Left forelimb (tissue), 1 donor: ENCODE measurements at places on chromosomes 2 and 18.

GRCh38 chr18:45932708-45933107 lies 34.4 kb downstream of the EPG5 start:
- DNase-seq = no peak

DNA sequence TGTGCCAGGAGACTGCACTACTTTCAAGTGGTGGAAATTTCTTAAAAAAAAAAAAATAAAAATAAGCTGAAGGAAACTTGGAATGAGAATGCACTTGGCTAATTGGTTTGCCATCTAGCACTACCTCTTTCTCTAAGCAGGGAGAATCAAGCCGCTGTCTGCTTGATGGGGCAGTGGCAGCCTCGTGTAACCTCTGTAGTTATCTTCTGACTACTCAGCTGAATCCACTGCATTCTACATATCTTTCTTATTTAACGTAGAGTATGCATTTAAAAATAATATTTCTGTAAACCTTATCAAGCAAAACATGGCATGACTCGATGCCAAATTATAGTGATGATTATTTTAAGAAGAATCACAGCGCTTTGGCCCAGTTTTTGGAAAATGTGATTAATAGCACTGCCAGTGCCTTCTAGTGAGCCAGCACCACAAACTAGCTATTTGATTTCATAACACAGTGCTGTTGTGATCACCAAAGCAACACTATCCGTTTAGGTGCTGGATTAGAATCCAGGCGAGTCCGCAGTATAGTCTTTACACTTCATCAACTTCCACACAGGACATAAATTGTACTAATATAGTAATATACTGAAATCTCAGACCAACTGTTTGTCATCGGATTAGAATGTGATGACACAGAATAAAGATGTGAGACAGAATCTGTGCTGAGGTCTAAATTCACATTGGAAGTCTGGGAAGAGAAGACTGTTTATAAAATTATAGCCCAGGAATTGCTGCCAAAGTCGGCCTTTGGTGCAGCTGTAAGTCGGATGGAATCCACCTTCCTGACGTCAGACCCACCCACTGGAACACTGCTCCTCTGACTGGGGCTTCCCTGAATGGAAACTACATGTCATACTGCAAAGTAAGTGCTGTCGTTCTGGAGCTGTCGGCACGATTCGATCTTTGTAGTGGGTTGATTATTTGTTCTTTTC lies 136.5 kb upstream of the ETAA1 start:
- peak; percentile 80 for DNase-seq

- DNase-seq = no peak
These were observed 510.1 kb upstream of the PIK3C3 start for GRCh38 chr18:41444943-41445342.

DNA sequence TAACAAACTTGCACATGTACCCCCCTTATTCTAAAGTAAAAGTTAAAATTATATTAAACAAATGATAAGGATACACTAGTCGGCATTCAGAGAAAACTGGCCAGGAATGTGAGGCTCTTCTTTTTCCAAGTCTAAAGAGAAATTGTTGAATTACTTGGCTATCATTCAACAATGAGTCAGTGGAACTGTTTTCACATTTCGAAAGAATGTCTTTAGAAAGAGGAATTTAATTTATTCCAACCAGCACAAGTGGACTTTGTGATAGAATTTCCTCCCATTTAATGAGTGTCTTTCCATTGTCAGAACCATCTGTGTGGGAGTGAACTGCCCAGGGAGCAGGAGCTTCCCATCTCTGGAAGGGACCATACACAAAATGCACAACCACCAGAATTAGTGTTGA lies 792.2 kb downstream of the EPHA4 start:
- DNase-seq = no peak

- DNase-seq = no peak
These were observed 24.6 kb downstream of the TMEM127 start for GRCh38 chr2:96241227-96241626.

DNA sequence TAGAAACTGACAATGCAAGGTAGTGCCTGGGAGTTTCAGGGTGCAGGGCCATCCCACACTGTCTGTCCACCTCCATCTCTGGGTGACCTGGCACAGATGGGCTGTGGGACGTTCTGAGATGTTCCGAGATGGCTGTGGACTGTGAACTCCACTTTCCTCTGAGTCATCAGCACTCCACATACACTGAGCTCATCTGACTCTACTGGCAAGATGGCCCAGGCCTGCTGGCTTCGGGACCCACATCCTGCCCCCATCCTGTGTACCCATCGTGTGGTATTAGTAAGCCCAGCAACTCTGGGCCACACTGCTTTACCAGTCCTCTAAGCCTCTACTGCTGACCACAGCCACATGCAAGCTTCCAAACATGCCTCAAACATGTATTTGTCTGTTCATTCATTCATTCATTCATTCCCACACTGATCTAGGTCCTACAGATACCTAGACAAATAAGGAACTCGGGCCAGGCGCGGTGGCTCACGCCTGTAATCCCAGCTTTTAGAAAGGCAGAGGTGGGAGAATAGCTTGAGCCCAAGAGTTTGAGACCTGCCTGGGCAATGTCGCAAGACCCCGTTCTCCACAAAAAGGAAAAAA lies 124.8 kb upstream of the CXCR4 start:
- DNase-seq = no peak

- no peak for DNase-seq
These were observed 481.1 kb upstream of the HS6ST1 start for GRCh38 chr2:128799730-128800129.

GRCh38 chr2:126476691-126477090 lies 179.3 kb upstream of the GYPC start:
- no peak for DNase-seq

GRCh38 chr2:237431372-237431771 lies 17.4 kb upstream of the COL6A3 start:
- no peak for DNase-seq

DNA sequence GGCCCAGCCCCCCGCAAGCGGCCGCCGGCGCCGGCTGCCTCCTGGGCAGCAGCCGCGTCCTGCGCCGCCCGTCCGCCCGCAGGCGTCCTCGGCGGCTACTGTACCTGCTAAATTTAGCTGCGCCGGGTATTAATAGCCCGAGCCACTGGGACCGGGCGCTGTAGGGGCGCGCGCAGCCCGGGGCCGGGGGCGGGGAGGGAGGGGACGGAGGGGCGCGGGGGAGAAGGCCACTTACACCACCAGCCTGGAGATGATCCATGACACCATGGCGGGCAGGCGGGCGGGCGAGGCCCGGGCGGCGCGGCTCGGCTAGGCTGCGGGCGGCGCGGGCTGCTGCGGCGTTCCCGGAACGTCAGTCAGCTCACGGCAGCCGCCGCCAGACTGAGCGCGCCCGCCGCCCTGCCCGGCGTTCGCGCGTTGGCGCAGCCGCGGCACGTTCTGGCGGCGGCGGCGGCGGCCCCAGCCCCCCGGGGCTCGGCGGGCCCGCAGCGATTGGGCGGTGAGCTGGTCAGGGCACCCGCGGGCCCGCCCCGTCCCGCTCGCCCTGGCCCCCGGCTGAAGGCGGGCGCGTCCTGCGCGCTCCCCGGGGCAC lies at the start of gene REEP1:
REEP1 (minus strand) TSS at position 383 of the 592 bp plus-strand sequence; CDS start at position 267, 116 bp downstream.
- DNase-seq = no peak

DNA sequence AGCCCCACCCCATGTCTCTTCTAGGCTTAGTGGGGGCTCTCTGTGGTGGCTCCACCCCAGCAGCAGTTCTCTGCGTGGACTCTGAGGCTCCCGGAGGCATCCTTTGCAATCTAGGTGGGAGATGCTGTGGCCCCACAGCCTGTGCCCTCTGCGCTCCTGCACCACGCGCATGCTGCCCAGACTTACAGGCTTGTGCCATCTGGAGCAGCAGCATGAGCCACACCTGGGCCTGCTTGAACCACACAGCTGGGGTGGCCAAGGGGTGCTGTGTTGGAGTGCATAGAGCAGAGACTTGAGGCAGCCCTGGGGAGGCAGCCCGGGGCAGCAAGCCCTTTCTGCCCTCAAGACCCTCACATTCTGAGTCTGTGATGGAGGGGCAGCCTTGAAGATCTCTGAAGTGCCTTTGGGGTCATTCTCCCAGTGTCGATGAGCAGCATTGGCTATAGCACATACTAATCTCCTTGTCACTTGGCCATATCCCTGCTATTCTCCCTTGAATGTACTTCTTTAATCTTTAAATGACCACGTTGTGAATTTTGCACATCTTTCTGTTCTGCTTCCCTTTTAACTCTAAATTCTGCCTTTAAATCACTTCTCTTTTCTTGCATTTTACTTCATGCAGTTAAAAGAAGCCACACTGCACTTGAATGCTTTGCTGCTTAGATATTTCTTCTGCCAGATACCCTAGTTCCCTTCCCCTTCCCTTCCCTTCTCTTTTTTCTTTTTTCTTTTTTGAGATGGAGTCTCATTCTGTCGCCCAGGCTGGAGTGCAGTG lies 62.4 kb downstream of the NCAPH start:
- DNase-seq = no peak

GRCh38 chr18:26757263-26758019 lies 108.1 kb downstream of the AQP4 start:
- no peak for DNase-seq

- DNase-seq = no peak
These were observed 73.6 kb downstream of the ST6GAL2 start for GRCh38 chr2:106812383-106812782.

GRCh38 chr2:69993048-69993565 lies 31.7 kb upstream of the ASPRV1 start:
- DNase-seq = no peak

DNA sequence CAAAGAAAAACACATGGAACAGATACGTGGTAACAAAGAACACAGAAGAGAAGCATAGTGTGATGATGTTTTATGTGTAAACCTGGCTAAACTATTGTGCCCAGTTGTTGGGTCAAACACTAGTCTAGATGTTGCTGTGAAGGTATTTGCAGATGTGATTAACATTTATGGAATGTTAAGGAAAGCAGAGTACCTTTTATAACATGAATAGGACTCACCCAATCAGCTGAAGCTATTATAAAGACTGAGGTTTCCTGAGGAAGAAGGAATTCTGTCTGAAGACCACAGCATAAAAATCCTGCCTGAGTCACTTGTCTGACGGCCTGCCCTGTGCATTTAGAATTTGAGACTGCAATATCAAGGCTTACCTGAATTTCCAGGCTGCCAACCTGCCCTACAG lies 253.1 kb downstream of the DYM start:
- DNase-seq = no peak

- no peak for DNase-seq
These were observed 288.5 kb downstream of the PDE11A start for GRCh38 chr2:177783835-177784744.

GRCh38 chr2:162581959-162582798 lies 238.2 kb downstream of the GCA start:
- no peak for DNase-seq

- DNase-seq = no peak
These were observed 303.3 kb downstream of the NUP35 start for GRCh38 chr2:183427558-183427957.

DNA sequence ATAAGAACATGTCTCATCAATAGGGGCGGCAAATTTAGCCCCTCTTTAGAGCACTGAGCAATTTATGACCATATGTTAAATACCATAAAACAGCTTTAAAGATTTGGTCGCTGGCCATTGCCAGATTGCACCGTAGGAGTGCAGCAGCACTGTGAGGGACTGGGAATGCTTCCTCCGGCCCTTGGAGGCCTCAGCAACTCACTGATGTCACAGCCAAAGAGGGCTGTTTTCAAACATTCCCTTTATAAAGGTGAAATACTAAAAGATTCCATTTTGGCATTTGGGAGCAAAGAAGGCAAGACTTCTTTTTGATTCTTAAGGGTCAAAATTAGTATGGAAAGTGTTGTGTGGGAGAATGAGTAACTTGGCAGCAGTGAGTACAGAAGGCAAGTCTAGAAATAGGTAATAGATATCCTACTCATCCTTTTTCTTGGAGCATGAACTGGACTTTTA lies 63.7 kb downstream of the BABAM2 start:
- no peak for DNase-seq

DNA sequence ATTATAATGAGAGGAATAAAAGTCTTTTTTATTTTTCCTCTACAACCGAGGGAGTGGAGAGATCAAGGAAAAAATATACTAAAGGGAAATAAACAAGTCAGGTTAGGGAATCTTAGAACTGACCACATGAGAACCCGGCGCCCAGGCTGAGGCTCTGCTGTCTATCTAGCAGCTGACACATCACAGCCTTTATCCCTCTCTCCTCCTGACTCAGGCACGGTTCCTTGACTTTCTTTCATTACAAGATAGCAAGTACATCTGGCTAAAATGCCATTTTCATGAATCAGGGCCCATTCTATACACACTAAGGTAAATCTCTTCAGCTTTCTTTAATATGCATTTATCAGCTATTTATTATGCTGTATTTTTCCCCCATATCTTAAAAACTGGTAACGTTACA lies 296.0 kb downstream of the TMX3 start:
- DNase-seq = no peak

- DNase-seq = no peak
These were observed 10.4 kb downstream of the MEIS1 start for GRCh38 chr2:66445076-66445924.

DNA sequence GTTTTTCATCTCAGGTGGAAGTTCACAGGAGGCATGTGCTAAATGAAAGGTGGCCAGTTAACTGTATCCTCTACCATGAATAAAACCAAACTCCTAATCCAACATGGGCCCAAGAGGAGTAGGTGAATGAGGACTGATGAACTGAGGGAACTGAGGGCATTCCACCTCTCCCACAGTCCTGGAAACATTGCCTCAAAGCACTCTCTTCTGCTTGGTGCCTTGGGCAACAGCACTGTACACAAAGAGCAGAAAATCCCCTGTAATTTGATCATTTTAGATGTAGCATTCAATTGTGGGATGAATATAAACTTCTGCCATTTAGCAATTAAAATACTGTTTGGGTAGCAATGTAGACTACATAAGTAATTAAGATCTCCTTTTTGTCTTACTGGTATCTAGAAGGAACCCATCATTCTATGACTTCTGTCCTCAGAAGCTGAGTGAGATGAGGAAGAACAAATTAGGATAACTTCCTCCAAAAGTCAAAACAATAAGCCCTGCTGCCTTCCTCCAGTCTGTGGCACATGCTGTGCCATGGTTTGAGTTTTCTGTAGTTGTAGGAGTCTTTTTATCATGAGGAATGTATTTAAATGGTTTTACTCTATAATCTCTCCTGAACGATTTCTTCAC lies 86.7 kb upstream of the ZEB2 start:
- DNase-seq = no peak

DNA sequence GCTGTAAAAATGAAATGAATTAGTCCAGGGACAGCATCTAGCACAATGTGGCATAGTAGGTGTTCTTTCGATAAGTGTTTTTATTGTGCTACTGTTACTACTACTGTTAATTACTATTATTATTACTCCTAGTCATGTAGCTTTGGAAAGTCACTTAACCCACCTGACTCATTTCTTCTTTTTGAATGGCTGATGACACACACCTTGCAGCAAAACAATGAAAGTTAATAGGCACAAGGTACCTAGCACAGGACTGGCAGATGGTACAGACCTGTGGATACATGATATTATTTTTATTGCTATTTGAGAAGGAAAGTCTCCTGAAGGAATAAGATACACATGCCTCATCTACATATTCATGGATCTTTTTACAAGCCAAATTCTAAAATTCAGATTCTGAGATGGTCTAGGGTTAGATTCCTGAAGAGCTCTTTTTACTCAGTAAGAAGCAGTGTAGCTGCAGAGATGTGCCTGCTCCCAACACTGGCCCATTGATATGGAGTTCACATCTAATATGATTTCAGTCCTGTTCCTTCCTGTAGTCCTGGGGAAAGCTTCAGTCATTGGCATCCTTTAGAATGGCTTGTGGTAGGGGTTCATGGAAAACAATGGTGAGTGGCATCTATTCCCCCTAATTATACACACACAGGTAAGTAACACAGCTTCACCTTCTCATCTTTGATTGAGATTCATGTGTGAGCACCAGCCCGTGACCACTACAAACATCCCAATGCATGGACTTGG lies 7.9 kb upstream of the ERMN start:
- no peak for DNase-seq
